ENCODE measurements at places on chromosomes 6 and 20.

DNA sequence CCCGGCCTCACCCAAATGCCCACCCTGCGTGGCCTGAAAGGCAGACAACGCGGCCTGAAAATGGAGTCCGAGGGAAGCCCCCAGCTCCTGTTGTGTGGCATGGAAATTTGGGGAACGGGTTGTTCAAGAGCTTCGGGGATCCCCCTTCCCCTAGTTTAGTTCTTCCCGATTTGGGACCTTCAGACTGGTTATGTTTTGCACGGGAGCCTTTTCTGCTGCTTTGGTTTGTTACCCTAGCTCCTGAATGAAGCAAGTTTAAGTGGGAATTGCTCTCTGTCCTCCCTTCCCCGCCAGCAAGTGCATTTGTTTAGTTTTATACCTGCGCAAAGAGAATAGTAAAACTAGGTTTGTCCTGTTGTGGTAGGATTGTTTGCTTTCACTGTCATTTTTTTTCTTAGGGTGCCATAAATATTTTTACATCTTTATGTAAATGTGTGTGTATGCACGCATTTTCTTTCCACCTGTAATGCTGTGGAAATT, 604 bp downstream of the SH3BGRL2 start:
- DNase-seq: no peak

DNA sequence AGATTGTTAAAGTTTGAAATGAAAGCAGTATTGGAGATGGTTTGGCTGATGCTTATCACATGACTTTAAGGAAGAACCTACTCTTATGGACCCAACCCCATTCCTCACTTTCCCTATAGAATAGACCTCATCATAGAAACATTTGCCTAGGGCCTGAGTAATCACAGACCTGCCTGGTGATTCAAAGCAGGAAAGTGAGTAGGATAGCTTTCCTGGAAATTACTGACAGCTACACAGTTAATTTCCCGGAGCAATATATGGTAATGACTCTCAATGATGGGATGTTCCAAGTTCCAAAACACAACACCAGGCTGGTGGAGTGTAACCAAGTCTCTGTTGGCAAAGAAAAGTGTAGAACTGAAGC, 233.8 kb downstream of the SIM1 start:
- peak; percentile 21 for DNase-seq

DNA sequence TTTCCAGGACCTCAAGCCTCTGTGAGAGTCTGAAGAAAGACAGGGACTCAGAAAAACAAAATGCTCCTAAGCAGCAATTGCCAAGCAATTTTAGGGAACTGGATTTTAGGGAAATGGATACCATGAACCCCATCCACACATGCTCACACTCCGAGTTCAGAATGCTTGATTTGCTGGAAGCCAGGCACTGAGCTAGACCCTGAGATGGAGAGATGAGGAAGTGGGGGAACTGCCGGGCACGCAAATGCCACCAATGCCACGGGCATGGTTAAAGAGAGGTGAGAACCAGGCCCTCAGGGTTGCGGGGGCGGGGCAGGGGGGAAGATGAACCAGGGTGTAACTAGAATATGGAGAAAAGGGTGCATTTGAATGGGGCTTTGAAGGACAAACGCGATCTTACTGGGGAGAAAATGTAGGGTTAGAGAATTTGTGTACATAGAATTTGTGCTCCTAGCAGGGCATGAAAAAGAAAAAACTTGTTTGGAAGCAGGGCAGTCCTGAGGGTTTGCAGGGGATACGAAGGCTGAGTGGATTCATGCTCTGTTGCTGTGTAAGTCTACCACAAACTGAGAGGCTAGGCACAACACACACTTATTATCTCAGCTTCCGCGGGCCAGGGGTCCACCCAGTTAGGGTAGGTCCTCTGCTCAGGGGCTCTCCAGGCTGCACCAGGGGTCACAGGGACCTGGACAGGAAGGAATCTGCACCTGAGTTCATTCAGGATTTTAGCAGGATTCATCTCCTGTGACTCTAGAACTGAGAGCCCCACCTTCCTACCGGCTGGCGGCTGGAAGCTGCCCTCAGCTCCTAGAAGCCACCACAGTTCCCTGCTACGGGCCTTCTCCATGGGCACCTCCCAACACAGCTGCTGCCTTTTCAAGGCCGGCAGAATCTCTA, 108.0 kb downstream of the SNX5 start:
- DNase-seq: no peak

DNA sequence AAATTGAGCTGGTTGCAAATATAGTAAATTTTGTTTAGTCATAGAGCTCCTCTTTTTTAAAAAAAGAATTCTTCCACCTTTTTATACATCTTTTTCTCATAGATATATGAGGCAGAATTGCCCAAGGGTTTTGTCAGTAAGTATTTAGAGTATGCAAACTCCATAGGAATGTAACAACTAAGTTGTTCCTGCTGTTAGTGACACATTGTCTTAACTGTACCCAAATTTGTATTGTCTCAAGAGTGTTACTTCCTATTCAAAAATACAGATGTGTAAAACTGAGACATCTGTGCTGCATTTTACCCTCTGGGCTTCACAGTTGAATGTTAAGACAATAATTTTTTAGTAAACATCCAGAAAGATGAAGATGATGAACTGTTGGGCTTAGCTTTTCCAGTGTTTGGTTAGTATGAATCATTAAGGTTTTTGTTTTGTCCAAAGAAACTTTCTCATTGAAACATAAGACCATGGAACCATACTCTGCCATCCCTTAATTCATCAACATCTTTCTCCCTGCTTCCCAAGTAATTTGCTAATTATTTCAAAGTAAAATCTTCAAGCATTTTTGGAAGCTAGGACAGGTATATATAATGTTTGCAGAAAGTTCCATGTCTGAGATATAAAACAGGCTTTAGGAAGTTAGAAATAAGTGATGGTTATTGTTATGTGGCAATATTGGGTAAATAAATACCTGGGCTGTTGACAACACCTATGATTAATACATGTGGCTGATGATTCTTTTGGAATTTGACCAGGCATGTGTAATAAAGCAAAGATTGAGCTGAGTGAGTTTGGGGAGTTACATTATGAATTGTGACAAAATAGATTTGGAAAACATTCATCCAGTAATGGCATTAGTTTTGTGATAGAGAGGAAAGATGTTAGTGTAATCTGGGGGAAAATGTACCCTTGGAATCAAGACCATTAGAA, 11.2 kb downstream of the OGFRL1 start:
- DNase-seq: no peak

DNA sequence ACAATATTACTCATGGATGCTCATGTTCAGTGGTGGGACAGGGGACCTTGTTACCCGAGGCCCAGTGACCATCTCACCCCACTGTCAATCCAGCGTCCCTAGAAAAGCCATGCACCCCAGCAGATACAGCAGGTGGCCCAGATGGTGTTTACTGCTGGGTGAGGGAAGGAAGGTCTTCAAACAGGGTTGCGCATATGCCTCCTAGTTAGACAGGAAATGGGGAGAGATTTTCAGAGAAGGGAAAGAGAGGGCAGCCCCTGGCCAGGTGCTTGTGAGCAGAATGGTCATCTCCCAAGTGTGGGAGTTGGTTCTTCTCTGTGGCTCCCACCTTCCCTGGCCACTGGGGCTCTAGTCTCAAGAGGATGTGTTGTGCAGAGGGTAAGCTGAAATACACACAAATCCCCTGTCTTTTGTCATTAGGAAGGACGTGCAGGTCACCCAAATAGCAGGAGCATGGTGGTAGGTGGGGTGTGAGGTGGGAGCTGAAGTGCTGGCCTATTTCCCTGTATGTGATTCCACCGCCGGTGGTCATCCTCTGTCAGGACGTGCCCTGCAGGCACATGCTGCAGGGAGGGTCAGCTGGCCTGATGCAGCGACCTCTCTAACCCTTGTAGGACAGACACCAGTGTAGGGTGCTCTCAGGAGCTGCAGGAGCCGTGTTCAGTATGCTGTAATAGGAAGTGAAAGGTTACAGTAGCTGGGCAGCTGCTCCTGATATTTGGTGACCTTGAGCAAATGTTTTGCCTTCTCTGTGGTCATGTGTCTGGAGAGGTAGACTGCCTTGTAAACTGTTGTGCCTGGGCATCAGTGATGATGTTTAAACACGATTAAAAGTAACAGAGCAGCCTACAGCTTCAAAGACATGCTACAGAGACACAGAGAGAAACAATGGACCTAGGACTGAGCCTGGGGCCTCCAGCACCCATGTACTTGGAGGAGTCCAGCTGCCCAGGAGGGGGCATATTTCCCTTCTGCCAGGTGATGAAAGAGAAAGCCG, 3.2 kb upstream of the CST3 start:
- DNase-seq: no peak

DNA sequence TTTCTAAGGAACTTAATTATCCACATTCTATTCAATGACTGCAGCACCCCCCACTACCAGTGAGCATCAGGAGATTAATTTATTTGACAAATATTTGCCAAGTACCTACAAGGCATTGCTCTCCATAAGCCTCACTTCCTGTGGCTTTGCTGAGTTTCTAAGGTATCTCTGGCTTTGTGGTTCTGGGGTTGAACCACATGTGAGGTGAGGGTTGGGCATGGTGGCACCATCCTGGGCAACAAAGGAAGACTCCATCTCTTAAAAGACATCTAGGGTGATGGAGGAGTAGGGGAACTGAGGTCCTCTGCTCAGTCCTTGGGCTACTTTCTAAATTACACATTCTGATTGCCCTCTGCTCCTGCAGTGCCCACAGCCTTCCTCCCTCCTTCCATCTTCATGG, 25.5 kb upstream of the WFDC2 start:
- DNase-seq: no peak

GRCh38 chr20:54219751-54220426, 12.0 kb downstream of the PFDN4 start:
- peak; percentile 72 for DNase-seq

- no peak for DNase-seq
Observed at GRCh38 chr6:137193256-137194070, 20.0 kb upstream of the IL22RA2 start.

DNA sequence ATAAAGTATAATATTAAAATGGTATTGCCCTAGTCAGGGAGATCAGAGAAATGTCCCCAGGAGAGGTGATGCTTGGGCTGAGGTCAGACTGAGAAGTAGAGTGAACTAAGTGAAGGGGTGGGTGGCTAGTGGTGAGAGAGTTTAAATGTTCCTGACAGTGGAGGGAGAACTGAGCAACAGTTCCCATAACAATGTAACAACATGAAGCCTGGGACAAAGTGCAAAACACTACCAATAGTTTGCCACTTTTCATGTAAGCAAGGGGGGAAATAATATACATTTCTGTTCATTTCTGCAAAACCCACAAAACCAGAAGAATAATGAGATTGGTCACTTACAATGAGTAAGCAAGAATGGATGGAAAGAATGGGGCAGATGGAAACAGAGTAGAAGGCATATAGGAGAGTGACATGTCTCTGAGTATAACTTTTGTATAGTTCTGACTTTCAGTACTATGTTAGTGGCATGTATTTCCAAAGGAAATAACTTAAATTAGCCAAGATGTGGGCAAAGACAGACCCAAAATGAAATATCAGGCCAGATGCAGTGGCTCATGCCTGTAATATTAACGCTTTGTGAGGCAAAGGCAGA, 13.3 kb upstream of the FAXC start:
- no peak for DNase-seq

- DNase-seq: peak; percentile 21
Observed at GRCh38 chr6:89087881-89088280, 7.3 kb downstream of the PNRC1 start.

DNA sequence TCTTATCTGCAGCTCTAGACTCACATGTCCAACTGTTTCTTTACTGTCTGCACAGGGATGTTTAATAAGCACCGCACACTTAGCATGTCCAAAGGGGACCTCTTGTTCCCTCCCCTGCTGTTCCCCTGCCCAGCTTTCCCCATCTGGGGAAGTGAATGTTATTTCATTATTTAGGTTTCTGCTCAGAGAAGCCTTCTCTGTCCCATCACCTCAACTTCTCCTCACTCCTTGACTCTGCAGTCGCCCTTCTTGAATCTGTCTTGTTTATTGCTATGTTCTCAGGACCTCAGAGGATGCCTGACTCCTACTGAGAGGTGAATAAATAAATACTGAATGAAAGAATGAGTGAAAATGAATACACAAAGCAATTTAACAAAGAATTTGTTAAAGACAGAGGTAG, 121.0 kb downstream of the SASH1 start:
- no peak for DNase-seq

- no peak for DNase-seq
Observed at GRCh38 chr6:33440649-33441309, 13.6 kb upstream of the ZBTB9 start.

DNA sequence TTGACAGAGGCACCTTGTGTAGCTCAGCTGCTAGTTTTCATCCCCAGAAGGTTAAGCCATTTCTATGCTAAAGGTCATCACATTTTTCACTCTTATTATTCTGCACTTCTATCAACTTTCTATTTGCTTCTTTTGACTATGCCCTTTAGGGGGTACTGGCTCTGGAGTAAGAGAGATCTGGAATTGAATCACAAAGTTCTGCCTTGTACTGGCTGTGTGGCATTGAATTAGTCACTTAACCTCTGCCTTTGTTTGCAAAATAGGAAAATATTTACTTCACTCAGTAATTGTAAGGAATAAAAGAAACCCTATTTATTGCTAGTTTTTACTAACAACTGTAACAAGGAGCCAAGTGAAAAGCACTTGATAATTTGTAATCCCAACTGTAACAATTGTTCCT, 56.8 kb upstream of the MTRF1L start:
- no peak for DNase-seq

DNA sequence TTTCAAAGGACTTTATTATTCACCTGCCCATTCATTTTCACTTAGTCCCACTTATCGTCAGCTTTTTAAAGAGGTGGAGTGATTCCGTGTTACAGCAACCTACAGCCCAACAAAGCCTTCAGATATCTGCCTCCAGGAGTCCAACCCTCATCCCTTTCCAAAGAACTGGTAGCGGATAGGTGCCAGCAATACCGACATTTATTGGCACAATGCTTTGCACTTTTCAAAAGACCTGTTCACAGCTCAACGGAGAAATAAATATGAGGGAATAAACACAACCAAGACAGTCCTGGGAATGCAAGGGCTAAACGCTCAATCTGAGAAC, 819 bp upstream of the MTRF1L start:
- DNase-seq: no peak

GRCh38 chr20:2671977-2672376, 8.0 kb upstream of the IDH3B start:
- DNase-seq: no peak

DNA sequence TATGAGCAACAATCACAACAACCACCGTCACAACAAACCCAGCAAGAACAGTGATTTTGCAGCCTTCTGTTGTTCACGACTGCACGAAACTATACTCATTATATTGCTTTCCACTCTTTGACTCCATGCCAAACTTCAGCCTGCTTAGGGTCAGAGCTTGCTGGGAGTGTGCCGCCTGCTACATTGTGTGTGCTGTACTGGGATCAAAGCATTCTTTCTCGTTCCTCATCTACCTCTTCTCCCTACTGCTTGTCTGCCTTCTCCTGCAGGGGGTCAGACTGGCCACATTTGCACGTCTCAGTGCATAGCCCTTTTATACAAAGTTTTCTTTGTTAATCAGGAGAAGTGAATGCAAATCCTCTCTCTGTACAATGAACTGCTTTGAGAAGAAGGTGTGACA, 401.6 kb upstream of the CITED2 start:
- DNase-seq: no peak

DNA sequence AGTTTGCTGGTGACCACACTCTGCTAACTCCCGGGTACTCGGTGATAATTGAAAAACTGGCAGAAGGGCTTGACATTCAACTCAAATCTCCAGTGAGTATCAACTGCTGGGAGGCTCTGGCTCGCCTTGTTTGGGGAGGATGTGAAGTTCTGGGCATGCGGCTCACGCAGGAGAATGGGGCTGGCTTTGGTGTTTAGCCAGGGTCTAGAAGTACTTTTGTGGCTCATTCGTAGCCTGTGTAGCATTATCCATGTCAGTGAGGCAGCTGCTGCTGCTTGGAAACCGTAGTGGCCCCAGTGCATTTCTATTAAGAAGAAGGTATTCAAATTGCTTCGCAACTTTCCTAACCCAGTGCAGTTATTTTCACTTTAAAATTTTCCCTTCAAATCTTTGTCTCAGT, 52.2 kb downstream of the KDM1B start:
- no peak for DNase-seq
